ENCODE measurements at places on chromosomes 2 and 18. TPM values are rescaled to one million over a fixed set of nuclear protein-coding genes. Genes with fewer than 3 reads are reported as not detected.
A peak's percentile ranks its signal among the peaks of the same experiment; 100 is the strongest.

DNA sequence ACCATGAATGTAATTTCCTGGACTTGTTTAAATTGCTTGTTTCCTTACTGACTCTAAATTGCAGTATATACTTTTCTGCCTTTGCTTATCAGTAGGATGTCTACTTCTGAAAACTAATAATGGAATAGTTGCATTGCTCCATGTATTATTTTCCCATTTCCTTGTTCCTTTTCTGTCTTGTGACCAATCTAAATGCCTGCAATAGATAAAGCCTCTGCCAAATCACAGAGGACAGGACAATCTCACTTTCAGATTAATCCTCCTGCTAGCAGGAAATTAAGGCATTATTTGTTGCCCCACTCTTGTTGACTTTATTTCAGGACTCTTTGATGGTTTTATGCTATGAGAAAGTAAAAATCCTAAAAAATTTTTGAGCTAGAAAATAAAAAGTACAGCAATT, 4.7 kb upstream of the ESCO1 start:
- H3K27me3 ChIP-seq, result no peaks in the 10 kb centered on the region
- peak; percentile 9 for DNase-seq
- H3K4me1 ChIP-seq, result no peaks in the 10 kb centered on the region
- H3K36me3 ChIP-seq, result no peaks in the 10 kb centered on the region
- H3K4me3 ChIP-seq, result no peak overlapping the region

Gene WNT10A
- total RNA-seq, result 0.47 TPM

GRCh38 chr2:147099845-147100244, 745.0 kb upstream of the ACVR2A start:
- no peak for DNase-seq
- no peak overlapping the region for H3K4me3 ChIP-seq
- no peaks in the 10 kb centered on the region for H3K4me1 ChIP-seq
- H3K27me3 ChIP-seq, result no peaks in the 10 kb centered on the region
- no peaks in the 10 kb centered on the region for H3K36me3 ChIP-seq
- no peak overlapping the region for H3K27ac ChIP-seq

Gene DQX1
- total RNA-seq, result 0.24 TPM

- H3K36me3 ChIP-seq, result no peaks in the 10 kb centered on the region
- no peaks in the 10 kb centered on the region for H3K27me3 ChIP-seq
- H3K4me3 ChIP-seq, result no peak overlapping the region
- H3K4me1 ChIP-seq, result no peaks in the 10 kb centered on the region
Observed at GRCh38 chr18:55069497-55069896, 110.2 kb upstream of the CCDC68 start.

DNA sequence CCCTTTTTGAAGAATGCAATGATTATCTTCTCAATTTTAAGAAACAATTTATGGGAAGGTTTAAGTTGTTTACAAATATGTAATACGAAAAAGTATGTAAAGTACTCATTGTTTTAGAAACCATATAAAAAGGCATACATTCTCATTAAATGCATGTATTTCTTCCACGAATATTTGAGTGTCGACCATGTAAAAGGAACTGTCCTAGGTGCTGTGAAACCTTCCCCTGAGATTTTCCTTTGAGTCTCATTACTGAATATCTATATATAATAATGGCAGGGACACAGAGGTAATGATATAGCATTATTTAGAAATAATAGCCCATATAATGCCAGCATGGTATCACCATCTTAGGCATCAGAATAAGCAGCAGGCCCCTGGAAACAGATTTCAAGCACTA, 239.3 kb downstream of the ERBB4 start:
- H3K27me3 ChIP-seq, result no peaks in the 10 kb centered on the region
- no peak overlapping the region for H3K4me3 ChIP-seq
- DNase-seq, result no peak
- no peaks in the 10 kb centered on the region for H3K36me3 ChIP-seq

- H3K27me3 ChIP-seq, result no peaks in the 10 kb centered on the region
- no peak for DNase-seq
- no peak overlapping the region for H3K27ac ChIP-seq
- no peaks in the 10 kb centered on the region for H3K36me3 ChIP-seq
- H3K4me1 ChIP-seq, result no peaks in the 10 kb centered on the region
- H3K4me3 ChIP-seq, result no peak overlapping the region
Observed at GRCh38 chr2:189124175-189124574, 55.4 kb downstream of the COL5A2 start.

DNA sequence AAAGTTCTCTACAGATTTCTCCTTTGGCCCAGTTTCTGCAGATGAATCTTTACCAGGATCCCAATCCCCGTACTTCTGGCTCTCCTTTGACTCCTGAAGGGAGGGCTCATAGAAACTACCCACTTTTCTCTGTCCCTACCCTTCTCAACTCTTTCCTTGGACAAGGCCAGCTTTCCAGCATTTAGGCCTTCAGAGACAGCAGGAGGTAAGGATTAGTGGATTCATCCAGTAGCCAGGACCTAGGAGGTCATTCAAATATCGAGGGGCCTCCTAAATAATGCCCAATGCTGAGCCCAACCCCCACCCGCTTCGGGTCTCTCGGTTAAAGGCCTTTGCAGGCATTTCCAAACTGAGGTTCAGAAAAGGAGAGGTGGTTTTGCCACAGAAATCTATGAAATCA, 4.8 kb upstream of the ZNF532 start:
- no peaks in the 10 kb centered on the region for H3K36me3 ChIP-seq
- H3K27ac ChIP-seq, result peak overlapping the region; percentile 50
- DNase-seq, result no peak
- H3K4me3 ChIP-seq, result no peak overlapping the region

- no peaks in the 10 kb centered on the region for H3K36me3 ChIP-seq
- DNase-seq, result no peak
- H3K27me3 ChIP-seq, result no peaks in the 10 kb centered on the region
- H3K4me1 ChIP-seq, result peaks cover 22% of the 10 kb centered on the region
Observed at GRCh38 chr2:40456926-40457325, 5.0 kb upstream of the SLC8A1 start.

Gene CCT7
- total RNA-seq, result 177 TPM

DNA sequence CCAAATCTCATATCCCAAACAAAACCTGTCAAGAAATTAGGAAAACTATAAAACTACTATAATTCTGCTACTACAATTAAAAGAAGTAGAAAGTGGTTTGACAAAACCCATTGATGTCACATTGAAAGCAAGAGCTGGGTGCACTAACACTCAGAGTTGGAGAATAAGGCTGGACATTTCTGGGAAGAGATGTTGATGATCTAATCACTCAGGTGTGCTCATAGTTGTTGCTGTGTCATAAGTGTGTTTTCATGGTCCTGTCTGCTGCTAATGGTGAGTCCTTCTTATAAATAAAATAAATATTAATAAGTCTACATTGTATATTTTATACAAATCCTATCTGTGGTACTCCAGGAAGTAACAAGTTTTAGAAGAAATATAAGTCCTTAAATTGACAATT, 168.2 kb upstream of the LRP1B start:
- no peak overlapping the region for H3K27ac ChIP-seq
- no peaks in the 10 kb centered on the region for H3K36me3 ChIP-seq
- no peaks in the 10 kb centered on the region for H3K4me1 ChIP-seq
- H3K4me3 ChIP-seq, result no peak overlapping the region
- no peaks in the 10 kb centered on the region for H3K27me3 ChIP-seq

- no peaks in the 10 kb centered on the region for H3K27me3 ChIP-seq
- no peak overlapping the region for H3K4me3 ChIP-seq
- no peaks in the 10 kb centered on the region for H3K4me1 ChIP-seq
- no peak overlapping the region for H3K27ac ChIP-seq
- no peaks in the 10 kb centered on the region for H3K36me3 ChIP-seq
Observed at GRCh38 chr2:96083064-96083939, 33.1 kb downstream of the ADRA2B start.

Gene HOXD8
- total RNA-seq, result 0.32 TPM

Gene COL6A3
- total RNA-seq, result 598 TPM

All from left lung (tissue), 14 donors.